Left ventricle myocardium inferior (tissue), 1 donor: ENCODE measurements at places on chromosomes 4 and X. TPM values are rescaled to one million over a fixed set of nuclear protein-coding genes. Genes with fewer than 3 reads are reported as not detected.

DNA sequence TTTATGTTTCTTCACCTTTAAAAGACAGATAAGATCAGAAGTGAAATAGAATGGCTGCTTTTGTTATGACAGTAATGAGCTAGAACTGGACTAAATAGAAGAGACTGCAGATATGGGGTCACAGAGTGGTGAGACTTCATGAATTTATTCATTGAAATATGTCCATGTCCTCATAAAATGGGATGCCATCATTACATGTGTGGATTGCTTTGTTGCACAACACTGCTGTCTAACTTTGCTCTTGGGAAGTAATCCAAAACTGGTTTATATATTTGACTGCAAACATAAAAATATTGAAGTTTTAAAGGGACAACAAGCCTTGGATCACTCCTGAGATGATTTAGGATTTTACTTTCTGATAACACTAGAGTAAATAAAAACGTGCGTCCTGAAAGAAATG, 209.2 kb upstream of the FAT4 start:
- DNase-seq = no peak

- no peak for DNase-seq
Measured at GRCh38 chr4:162408309-162408708, 244.5 kb upstream of the FSTL5 start.

DNA sequence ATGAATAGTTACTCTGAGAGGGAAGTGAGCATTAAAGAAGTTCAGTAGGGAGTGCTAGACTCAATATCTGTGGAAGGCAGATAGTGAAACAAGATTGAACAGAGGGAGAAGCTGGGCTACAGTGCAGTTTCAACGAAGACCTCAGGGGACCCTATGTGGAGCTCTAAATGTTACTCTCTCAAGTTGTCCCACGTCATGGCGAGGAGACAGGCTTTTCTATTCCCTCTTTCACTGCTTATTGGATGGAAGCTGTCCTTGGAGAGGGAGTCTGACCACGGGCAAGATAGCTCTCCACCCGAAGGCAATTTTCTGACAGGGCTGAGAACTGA, 42.3 kb upstream of the CCSER1 start:
- no peak for DNase-seq

The FTSJ1 gene
- 15.3 TPM for total RNA-seq

DNA sequence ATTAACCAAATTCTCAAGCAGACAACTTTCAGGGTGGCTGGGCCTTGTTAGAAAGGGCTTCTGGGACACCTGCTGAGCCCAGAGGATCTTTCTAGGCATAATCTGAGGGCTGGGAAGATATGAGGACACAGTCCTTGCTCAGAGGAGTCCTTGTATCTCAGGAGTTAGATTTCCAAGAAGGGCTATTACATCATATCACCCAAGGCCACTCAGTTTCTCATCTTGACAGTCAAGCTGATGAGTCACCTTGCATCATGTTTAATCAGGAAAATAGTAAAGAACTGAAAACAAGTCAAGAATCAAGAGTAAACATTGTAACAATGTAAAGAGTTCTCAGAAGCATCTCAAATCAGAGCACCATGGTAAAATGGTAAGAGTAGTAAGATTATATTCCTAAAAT, 4.0 kb downstream of the PCYT1B start:
- DNase-seq = no peak

The HMX1 gene
- not detected for total RNA-seq

DNA sequence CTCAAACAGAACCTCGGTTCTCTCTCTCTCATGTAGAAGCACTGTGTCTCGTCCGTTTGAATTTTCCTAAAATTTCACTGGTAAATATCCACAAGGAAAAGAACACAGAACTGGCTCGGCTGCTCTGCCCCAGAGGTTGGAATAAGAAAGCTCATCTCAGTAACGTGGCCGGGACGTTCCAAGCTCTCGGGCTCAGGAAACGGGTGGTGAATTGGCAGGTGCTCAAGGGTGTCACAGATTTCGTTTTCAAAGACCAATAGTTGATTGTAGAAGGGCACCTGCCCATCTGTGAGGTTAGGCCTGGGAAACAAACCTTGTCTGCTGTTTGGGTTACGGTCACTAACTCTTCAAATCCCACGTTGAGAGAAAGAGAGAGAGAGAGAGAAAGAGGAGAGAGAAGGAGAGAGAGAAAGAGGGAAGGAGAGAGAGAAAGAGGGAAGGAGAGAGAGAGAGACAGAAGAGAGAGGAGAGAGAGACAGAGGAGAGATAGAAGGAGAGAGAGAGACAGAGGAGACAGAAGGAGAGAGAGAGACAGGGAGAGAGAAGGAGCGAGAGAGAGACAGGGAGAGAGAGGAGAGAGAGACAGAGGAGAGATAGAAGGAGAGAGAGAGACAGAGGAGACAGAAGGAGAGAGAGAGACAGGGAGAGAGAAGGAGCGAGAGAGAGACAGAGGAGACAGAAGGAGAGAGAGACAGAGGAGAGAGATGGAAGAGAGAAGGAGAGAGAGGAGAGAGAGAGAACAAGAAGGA, 106.6 kb downstream of the CRLF2 start:
- no peak for DNase-seq

The GAGE12E gene
- total RNA-seq = not detected

GRCh38 chr4:26296021-26296420, 24.8 kb upstream of the RBPJ start:
- no peak for DNase-seq
